ENCODE measurements at places on chromosomes 6 and 20. TPM values are rescaled to one million over a fixed set of nuclear protein-coding genes. Genes with fewer than 3 reads are reported as not detected.

Gene NR2E1
- not detected for total RNA-seq

Gene DPPA5
- not detected for total RNA-seq

Gene HMGCLL1
- 0.34 TPM for total RNA-seq

Gene SLC22A2
- total RNA-seq, result not detected

Gene NAPB
- 2.2 TPM for total RNA-seq

Gene TRIM40
- not detected for total RNA-seq

Gene CD2AP
- 7.9 TPM for total RNA-seq
